Stimulated activated CD4-positive, alpha-beta T cell treated with anti-CD3 and anti-CD28 coated beads, Interleukin-1b, Interleukin-23, amount 100 ng/mL, for 1 hour (primary cell): ENCODE measurements at places on chromosomes 4 and X.

DNA sequence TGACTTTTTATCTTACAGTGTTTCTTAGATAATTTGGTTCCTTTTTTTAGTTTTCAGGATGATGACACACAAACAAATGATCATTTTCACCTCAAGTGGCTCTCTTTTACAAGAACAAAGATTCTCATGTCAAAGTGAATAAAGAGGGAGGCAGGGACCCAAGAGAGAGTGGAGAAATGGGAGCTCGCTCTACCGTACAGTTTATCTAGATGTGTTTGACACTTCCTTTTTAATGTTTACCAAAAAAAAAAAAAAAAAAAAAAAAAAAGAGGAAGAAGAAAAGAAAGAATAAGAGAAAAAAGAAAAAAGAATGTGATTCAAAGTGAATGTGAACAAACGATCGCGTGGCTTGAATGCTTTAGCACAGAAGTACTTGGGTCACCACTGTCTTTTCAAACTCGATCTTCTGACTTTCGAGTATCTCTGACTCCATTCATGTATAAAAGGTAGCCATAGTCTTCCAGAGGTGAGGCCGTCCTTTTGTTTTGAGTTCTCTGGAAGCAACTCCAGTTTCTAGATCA, 75.6 kb upstream of the GRXCR1 start:
- DNase-seq: no peak

DNA sequence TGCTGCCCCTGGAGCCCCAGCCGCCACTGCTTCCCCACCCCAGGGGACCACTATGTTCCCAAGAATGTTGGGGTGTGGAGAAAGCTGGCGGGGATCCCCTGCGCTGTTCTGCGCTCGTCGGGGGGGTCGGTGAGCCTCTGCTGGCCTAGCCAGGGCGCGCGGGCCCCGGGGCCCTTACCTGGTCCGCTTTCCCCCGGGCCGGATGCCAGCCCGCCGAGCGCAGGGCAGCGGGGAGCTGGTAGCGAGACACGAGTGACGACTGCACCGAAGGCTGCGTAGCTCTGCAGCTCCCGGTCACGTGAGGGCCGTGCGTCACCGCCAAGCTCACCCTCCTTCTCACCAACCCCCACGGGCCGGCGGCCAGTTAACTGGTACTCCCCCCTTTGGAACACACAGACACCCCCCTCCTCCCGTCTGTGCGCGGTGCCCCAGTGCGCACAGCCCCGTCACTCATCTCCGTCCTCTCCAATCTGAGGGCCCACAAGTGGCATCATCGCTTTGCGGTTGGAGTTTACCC, at the start of gene BEX1:
BEX1 (minus strand) TSS at position 254 of the 517 bp plus-strand sequence. CDS start 897 bp downstream, outside the sequence.
- DNase-seq: no peak

DNA sequence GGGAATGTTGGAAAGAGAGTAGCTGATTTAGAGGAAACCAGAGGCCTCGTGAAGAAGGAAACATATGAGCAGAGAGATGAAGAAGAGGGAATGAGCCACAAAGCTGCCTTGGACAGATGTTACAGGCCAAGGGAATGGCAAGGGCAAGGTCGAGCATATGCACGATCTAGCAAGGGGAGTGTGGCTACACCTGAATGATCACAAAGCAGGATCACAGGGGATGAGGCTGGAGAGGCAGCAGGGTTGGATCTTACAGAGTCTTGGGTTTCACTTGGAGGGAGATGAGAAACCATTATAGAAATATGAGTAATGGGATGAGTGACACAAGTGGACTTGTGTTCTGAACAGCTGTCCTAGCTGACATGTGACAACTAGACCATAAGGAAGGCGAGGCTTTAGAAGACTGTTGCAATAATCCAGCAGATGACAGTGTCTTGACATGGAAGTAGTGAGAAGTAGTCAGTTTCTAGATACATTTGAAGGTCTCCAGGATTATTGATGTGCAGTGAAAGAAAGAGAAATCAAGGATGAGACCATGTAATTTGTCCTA, 58.7 kb downstream of the RASGEF1B start:
- DNase-seq: no peak

- DNase-seq: no peak
Observed at GRCh38 chr4:15652841-15653240, 2.3 kb downstream of the FBXL5 start.

GRCh38 chr4:114223580-114223979, 244.1 kb upstream of the ARSJ start:
- DNase-seq: no peak

GRCh38 chr4:159145318-159145991, 42.6 kb downstream of the RAPGEF2 start:
- no peak for DNase-seq

DNA sequence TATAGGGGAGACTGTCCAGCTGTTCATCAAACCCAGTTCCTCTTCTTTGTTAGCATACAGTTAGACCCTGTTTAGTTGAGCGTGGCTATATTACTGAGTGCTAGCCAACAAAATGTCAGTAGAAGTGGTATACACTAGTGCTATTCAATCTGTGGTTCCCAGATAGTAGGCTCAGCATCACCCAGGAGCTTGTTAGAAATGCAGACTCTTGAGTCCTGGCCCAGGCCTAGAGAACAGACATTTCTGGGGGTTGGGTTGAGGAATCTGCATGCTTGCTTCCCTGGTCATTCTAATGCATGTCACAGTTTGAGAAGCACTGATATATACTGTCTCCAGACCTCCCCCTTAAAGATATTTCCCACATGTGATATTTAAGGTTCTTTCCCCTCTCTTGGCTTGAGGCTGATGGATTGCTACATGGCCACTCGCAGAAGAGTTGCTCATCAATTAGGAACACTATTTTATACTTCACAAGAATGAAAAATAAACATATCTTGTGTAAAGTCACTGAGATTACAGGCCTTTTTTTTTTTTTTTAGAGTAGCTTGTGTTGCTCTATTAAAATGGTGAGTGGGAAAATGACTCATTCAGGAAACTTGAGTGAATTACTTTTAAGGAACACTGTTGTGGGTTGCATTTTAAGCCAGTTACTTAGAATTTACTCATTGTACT, 289.0 kb downstream of the STIM2 start:
- DNase-seq: no peak

GRCh38 chrX:153411255-153411987, at the start of gene ZFP92:
Gene ZFP92, plus strand, starts transcription at chrX:153411472. Its CDS starts 6,851 bp downstream, at chrX:153418323.
- no peak for DNase-seq

- no peak for DNase-seq
Observed at GRCh38 chr4:113423631-113424030, 337.9 kb downstream of the CAMK2D start.

DNA sequence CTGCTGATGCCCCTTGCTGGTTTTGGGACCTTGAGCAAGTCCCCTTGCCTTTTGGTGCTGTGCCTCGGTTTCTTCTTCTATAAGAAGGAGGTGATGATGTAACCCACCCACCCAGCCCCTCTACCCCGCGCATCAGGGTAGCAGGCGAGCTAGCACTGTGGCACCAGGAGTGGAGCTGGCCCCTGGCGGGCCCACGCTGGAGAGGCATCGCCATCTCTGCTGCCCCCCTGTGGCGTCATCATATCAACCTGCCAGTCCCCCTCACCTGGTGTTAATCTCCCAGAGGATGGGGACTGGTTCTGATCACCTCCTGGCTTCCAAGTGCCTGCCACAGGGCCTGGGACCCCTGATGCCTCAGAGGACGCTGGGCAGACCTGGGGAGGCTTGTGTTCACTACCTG, 6.3 kb upstream of the SORCS2 start:
- DNase-seq: no peak

- DNase-seq: no peak
Observed at GRCh38 chr4:7189475-7190277, 2.7 kb upstream of the SORCS2 start.

DNA sequence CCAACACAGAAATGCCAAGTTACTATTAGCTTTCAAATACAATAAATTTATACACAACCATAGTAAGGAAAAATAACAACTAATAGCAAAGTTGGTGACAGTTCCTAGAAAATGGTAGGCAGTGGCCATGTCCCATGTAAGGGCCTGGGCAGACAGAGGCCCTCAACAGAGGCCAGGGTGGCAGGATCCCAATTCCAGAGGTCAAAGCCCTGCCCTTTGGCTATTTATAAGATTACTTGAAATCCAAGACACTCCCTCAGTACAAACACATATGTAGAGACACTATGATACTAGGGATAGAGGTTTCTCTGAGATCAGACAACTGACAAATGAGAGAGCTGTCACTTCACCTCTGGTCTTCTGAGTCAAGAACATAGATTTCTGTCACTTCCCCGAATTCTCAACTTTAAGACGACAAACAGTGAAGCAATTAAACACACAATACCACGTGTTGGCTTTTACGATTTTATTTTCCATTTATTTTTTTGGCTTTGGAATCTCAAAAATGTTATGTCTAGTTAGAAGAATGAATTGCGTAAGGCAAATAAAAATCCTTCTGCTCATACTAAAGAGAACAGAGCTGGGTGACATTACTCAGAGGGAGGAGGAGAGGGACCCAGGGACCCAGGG, 16.3 kb upstream of the MAOB start:
- no peak for DNase-seq

- no peak for DNase-seq
Observed at GRCh38 chr4:129490516-129490915, 394.6 kb downstream of the C4orf33 start.

- no peak for DNase-seq
Observed at GRCh38 chr4:150145946-150146340, 67.7 kb downstream of the DCLK2 start.

GRCh38 chrX:7115557-7115956, 32.0 kb upstream of the STS start:
- DNase-seq: no peak

DNA sequence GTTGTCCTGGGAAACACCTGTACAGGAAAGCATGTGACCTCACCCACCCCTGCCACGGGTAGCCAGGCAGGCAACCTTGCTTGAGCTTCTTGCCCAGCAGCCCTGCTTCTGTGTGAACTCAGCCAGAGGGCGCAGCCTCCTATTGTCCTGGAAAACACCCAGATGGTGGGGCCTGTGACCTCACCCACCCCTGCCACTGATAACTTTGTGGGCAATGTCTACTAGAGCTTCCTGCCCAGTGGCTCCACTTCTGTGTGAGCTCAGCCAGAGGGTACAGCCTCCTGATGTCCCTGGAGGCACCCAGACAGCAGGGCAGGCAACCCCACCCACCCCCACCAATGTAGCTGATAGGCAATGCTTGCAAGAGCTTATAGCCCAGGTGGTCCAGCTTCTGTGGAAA, 146.3 kb downstream of the DTHD1 start:
- DNase-seq: no peak

GRCh38 chrX:124504111-124504983, 158.0 kb downstream of the SH2D1A start:
- no peak for DNase-seq

- no peak for DNase-seq
Observed at GRCh38 chr4:163976588-163976987, 482.1 kb downstream of the TMA16 start.

GRCh38 chr4:188194421-188194820, 55.2 kb downstream of the TRIML1 start:
- DNase-seq: no peak

DNA sequence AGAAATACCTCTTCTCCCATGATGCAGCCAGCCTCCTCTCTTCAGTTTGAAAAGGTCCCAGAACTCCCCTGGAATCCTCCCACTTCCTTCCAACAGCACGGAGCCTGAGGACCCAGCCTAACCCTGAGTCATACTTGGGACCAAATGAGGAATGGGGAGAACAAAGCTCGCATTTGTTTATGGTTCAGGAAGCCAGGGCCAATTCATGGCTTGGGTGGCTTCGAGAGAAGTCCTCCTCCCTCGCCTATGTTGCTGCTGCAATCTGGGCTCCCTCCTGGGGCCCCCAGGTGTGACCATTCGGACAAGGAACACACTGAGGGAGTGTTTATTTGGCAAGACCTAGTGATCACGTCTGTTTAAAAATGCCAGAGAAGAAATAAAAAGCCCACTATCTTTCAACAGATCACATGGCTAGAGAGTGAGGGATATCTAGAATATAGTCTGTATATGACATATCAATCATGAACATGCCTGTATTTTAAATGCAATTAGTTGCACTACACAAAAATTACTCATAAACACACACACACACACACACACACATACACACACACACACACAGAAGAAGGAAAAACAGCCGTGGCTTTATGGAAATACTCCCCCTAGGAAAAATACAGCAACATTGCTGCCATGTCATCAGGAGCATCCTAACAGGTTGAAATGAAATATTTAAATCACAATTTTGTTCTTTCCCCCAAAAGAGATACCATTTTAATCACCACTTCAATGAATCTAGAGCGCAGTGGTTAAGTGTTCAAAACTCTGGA, 155.7 kb upstream of the MAP3K15 start:
- no peak for DNase-seq

- no peak for DNase-seq
Observed at GRCh38 chr4:133968174-133968573, 233.4 kb downstream of the PABPC4L start.
